ENCODE measurements at places on chromosomes 13 and 19.

DNA sequence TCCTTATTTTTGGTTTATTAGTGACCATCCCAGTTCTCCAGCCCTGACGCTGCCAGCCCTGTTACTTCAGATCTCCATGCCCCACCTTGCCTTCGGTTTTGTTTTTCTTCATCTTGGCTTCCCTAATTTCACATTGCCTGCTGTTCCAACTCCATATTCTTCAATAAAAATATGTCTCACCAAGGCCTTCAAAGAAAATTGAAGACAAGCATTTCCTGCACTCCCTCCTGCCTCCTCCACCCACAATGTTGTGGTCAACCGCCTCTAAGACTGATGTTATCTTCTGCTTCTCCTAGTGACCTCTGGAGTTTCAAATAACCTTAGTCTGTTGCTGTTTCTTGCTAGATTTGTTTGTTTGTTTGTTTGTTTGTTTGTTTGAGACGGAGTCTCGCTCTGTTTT lies 14.6 kb downstream of the PLD3 start:
- H3K4me1 ChIP-seq: peaks cover 25% of the 10 kb centered on the region
- H3K36me3 ChIP-seq: peaks cover 9% of the 10 kb centered on the region
- no peak for DNase-seq
- peak overlapping the region; percentile 91 for H3K27ac ChIP-seq
- no peaks in the 10 kb centered on the region for H3K27me3 ChIP-seq

GRCh38 chr13:76245920-76246319 lies 609.8 kb downstream of the LMO7 start:
- H3K27ac ChIP-seq: no peak overlapping the region
- H3K4me3 ChIP-seq: no peak overlapping the region
- no peaks in the 10 kb centered on the region for H3K27me3 ChIP-seq
- no peak for DNase-seq
- H3K4me1 ChIP-seq: no peaks in the 10 kb centered on the region

GRCh38 chr19:4573682-4574081 lies 14.2 kb upstream of the SEMA6B start:
- no peak overlapping the region for H3K27ac ChIP-seq
- H3K27me3 ChIP-seq: peaks cover 45% of the 10 kb centered on the region
- peaks cover 2% of the 10 kb centered on the region for H3K4me1 ChIP-seq
- no peak for DNase-seq

- no peak overlapping the region for H3K4me3 ChIP-seq
- H3K36me3 ChIP-seq: no peaks in the 10 kb centered on the region
- H3K27me3 ChIP-seq: peaks cover 13% of the 10 kb centered on the region
- DNase-seq: no peak
- H3K4me1 ChIP-seq: peaks cover 6% of the 10 kb centered on the region
Observed at GRCh38 chr13:67232384-67232783, 2.2 kb upstream of the PCDH9 start.

GRCh38 chr13:101919541-101920181 lies 467.2 kb downstream of the ITGBL1 start:
- H3K4me1 ChIP-seq: peaks cover 2% of the 10 kb centered on the region
- DNase-seq: no peak
- no peak overlapping the region for H3K4me3 ChIP-seq
- H3K27me3 ChIP-seq: peaks cover 57% of the 10 kb centered on the region
- H3K27ac ChIP-seq: no peak overlapping the region
- H3K36me3 ChIP-seq: no peaks in the 10 kb centered on the region

DNA sequence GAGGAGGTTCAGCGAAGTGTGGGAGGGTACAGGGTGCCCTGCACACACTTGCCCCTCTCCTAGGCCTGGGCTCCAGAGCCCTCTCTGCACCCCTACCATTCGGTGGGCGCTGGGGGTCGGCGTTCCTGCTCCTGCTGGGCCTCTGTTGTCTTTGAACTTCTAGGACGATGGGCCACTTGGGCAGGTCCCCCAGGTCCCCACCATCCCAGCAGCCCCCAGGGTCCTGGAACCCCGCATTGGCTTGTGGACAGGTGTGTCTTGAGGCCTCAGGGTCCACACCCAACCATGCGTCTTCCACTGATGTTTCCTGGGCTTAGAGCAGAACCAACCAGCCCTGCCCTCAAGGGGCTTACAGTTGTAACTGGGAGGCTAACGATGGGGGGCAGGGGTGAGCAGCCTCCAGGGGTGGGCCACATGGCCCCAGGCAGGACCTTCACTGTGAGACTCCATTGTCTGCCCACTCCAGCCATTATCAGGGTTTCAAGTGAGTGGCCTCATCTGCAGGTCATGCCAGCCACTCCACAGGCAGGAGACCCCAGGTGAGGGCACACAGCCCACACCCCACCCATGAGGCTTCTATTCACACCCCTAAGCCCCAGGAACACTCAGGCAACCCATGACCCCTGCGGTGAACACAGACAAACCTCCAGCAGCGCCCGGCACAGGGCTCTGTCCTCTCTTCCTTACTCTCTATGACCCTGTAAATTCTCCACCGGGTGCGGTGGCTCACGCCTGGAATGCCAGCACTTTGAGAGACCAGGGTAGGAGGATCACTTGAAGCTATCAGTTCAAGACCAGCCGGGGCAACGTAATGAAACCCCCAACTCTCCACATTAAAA lies 2.0 kb upstream of the KLF16 start:
- H3K27me3 ChIP-seq: no peaks in the 10 kb centered on the region
- peak overlapping the region; percentile 74 for H3K4me3 ChIP-seq
- peak overlapping the region; percentile 55 for H3K27ac ChIP-seq
- no peak for DNase-seq

DNA sequence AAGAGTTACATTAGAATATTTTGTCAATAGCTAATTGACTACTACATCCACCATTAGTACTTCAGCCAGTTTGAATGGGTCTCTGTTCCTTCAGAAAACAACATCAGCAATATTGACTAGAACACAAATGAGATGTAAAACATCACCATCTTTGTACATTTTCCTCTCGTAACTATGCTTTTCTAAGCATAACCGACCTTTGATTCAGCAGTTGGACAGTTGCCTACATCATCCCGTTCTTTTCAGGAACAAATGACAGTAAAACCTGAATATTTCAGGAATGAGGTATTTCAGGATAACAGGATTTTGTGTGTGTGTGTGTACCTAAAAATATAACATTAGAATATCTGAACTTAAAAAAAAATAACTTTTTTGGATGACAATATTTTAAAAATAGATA lies 60.9 kb downstream of the STARD13 start:
- H3K4me1 ChIP-seq: no peaks in the 10 kb centered on the region
- DNase-seq: no peak
- H3K4me3 ChIP-seq: no peak overlapping the region
- H3K36me3 ChIP-seq: no peaks in the 10 kb centered on the region
- H3K27me3 ChIP-seq: no peaks in the 10 kb centered on the region

DNA sequence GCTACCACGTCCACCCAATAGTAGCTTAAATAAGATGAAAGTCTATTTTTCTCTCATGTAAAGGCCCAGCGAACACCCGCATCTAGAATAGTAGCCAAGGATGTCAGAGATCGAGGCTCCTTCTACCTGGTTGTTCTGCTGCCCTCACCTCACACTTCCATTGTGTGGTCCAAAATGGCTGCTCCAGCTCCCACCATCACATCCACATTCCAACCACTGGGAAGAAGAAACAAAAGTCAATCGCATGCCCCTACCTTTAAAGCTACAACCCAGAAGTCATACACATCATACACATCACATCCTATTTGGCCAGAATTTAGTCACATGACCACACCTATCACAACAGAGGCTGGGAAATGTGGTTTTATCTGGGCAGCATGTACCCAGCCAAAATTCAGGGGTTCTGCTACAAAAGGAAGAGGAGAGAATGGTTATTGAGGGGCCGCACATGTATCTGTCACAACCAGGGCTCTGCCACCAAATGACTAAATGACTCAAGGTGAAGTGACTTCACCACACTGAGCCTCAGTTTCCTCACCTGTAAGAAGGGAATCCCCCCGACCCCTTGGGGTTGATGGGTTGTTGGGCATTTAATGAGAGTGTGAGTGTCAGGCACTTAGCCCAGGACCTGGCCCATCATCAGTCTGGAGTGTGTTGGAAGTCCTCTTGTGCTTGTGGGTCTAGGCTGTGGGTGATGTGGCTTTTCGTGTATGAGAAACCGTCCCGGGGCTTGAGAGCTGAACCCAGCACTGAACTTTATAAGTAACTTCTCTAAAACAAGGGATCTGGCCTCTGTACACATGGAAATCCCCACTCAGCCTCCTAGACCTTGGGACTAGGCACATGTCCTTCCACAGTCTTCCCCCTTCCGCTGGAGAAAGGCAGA lies 10.2 kb upstream of the CBLC start:
- peaks cover 11% of the 10 kb centered on the region for H3K4me1 ChIP-seq
- H3K27ac ChIP-seq: no peak overlapping the region
- no peak for DNase-seq

GRCh38 chr19:40257096-40257517 lies 28.0 kb downstream of the AKT2 start:
- H3K4me3 ChIP-seq: no peak overlapping the region
- H3K27me3 ChIP-seq: no peaks in the 10 kb centered on the region
- no peak for DNase-seq
- H3K27ac ChIP-seq: no peak overlapping the region
- H3K36me3 ChIP-seq: peaks cover 59% of the 10 kb centered on the region

DNA sequence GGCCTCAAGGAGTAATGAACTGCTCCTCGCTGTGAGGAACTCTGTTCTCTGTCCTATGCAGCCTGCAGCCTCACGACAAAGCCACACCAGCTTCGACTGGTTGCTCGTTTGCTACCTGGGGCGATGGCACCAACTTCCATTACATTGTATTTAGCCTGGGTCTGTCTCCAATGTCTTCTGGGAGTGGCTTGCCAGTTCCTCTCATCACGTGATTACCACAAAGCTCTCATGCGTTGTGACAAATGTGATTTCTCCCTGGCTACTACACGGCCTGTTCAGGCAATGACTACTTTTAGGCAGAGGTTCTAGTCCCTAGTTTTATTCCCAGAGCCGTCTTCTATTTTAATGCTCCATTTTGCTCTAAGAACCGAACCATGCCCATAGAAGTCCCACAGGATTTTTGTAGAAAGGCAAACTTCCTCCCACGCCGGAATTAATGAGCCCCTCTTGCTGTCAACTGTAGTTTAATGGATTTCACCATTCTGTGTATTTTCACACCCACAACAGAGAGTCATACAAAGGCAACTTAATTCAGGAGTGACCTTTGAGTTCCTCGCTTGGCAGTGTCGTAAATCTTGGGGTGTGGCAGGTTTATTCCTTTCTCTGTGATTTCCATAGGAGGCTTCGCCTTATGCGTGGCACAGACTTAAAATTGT lies 351.9 kb downstream of the EFNB2 start:
- no peak for DNase-seq
- no peaks in the 10 kb centered on the region for H3K4me1 ChIP-seq
- no peaks in the 10 kb centered on the region for H3K36me3 ChIP-seq
- no peaks in the 10 kb centered on the region for H3K27me3 ChIP-seq

DNA sequence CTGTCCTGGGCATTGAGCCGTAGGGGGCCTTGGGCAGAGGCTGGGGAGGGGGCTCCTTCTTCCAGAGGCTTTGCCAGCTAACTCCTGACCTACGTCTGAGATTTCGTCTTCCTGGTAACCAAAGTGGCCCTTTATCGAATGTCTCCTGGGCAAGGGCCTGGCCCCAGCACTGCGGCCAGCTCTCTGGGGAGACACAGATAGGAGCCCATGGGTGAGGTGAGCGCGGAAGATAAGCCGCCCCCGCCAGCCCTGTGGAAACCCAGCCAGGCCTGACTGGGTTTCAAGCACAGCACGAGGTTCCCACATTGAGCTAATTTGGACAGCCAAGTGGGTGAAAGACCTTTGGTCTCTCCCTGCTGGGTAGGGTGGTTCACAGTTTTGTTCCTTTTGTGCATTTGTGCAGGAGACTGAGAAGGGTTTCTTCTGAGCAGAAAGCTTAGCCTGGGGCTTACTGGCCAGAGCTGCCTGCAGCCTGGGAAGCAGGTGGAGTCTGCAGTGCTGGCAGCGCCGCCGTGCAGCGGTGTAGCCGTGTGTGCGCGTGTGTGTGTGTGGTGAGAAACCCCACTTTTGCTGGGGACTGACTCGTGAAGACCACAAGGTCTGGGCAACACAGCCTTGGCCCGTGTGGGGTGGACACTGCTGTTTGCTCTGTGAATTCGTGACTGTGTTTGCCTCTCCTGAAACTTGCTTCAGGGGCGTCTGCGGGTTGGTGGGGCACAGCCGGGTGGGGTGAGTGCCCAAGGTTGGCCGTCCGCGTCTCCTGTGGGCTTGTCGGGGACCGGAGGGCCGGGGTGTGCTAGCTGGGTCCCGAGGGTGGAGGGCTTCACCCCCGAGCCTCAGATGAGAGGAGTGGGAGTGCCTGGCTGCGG lies 2.5 kb downstream of the BSG start:
- H3K27me3 ChIP-seq: no peaks in the 10 kb centered on the region
- peaks cover 40% of the 10 kb centered on the region for H3K4me1 ChIP-seq
- peak overlapping the region; percentile 28 for H3K27ac ChIP-seq
- peak overlapping the region; percentile 92 for H3K4me3 ChIP-seq
- H3K36me3 ChIP-seq: peaks cover 37% of the 10 kb centered on the region
- no peak for DNase-seq

GRCh38 chr19:46755077-46755852 lies 9.0 kb upstream of the STRN4 start:
- no peak for DNase-seq
- H3K27ac ChIP-seq: no peak overlapping the region
- peaks cover 9% of the 10 kb centered on the region for H3K36me3 ChIP-seq
- no peaks in the 10 kb centered on the region for H3K27me3 ChIP-seq
- no peak overlapping the region for H3K4me3 ChIP-seq

GRCh38 chr13:97542102-97542685 lies 108.2 kb downstream of the RAP2A start:
- no peak overlapping the region for H3K27ac ChIP-seq
- no peak overlapping the region for H3K4me3 ChIP-seq
- peaks cover 42% of the 10 kb centered on the region for H3K27me3 ChIP-seq
- no peak for DNase-seq
- peaks cover 4% of the 10 kb centered on the region for H3K4me1 ChIP-seq

GRCh38 chr19:46717716-46718143 lies 816 bp upstream of the PRKD2 start:
- peaks cover 58% of the 10 kb centered on the region for H3K36me3 ChIP-seq
- no peaks in the 10 kb centered on the region for H3K27me3 ChIP-seq
- peaks cover 53% of the 10 kb centered on the region for H3K4me1 ChIP-seq
- peak overlapping the region; percentile 97 for H3K27ac ChIP-seq
- peak overlapping the region; percentile 97 for H3K4me3 ChIP-seq
- DNase-seq: no peak

DNA sequence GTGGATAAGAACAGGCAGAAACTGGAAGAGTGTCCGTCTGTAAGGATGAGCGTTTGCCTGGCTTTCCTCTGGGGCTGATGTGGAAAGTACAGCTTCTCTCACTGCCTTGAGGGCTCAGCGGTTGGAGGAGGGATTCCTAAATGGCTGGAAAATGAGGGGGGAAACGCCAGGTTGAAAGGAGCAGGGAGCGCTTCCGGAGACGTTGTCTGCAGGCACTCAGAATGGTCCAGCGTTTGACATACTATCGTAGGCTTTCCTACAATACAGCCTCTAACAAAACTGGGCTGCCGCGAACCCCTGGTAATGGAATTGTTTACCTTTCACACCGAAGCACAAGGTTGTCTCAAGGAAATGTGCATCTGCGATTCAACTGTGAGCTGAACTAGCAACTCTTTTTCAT lies 39.9 kb downstream of the MRPL57 start:
- no peak for DNase-seq
- peaks cover 8% of the 10 kb centered on the region for H3K4me1 ChIP-seq
- H3K4me3 ChIP-seq: no peak overlapping the region
- H3K27me3 ChIP-seq: peaks cover 40% of the 10 kb centered on the region

GRCh38 chr19:17847538-17848366 lies at the start of gene JAK3:
JAK3 (minus strand) TSS chr19:17847982; CDS start chr19:17844417, 3,565 bp downstream.
- peaks cover 43% of the 10 kb centered on the region for H3K36me3 ChIP-seq
- peak within 1 kb of the TSS; percentile 90 for H3K4me3 ChIP-seq
- H3K27ac ChIP-seq: peak within 1 kb of the TSS; percentile 97
- no peaks in the 10 kb centered on the region for H3K27me3 ChIP-seq
- H3K4me1 ChIP-seq: peaks cover 66% of the 10 kb centered on the region
